CD4-positive, alpha-beta T cell treated with Interleukin-10 for 1 hour (primary cell): ENCODE measurements at places on chromosomes 16 and 17.

DNA sequence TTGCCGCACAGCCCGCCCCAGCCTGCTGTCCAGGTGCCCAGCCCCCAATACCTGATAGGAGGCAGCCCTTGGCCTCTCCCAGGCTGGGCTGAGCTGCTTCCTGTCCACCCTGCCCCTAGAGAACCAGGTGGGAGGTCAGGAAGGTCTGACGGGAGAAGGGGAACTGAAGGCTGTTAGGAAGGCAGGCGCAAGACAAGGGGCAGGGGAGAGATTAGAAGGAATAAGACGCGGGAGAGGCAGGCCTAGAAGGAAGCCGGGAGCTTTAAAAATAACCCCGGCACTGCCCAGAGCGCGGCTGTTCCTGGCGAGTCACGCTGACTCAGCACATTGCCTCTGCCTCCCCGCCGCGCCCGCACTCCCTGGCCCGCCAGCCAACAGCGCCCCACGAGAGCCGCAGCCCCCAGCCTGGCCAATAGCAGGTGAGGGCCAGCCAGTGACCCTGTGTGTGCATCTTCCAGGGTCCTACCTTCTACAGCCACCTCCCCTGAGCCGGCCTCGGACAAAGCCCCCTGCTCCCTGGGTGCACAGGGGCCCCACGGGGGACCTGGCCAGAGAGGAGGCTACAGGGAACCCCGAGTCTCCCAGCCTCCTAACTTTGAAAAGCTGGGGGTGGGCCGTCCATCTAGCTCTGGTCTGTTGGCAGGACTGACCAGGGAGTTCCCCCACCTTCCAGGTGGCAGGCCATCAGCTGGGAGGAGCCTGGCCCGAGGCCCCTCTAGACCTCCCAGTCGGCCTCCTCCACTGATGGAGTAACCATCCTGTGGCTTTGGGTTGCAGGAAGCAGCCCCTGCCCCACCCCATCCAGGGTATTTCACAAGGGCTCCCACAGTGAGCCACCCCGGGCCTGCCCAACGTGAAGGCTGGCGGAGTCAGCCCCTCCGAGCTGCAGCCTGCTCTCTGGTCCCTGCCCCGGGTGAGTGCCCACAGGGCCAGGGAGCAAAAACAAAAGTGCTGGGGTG, 4.0 kb downstream of the MAFG start:
- DNase-seq = no peak

DNA sequence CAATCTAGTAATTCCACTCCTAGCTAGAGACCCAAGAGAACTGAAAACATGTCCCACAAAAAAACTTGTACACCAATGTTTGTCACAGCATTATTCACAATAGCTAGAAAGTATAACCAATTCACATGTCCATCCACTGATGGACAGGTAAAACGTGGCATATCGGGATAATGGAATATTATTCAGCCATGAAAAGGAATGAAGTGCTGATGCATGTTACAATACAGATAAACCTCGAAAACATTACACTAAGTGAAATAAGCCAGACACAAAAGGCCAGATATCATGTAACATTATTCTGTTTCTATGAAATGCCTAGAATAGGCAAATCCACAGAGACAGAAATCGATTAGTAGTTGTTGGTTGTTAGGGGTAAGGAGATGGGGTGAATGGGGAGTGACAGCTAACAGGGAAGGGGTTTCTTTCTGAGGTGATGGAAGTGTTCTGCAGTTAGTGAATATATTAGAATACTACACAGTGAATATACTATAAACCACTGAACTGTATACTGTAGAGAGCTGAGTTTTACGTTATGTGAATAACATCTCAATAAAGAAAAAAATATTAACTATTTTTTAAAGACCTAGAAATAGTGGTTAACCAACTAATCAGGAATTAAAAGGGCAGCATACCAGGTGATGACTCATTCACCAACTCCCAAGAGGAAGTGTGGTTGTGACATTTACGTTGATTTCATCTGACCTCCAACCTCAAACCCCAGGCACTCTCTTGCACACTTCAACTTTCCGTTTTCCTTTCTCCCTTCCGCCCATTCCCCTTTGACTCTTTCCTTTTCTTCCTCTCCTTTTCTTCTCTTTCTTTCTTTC, 48.6 kb downstream of the GAS7 start:
- peak; percentile 37 for DNase-seq

DNA sequence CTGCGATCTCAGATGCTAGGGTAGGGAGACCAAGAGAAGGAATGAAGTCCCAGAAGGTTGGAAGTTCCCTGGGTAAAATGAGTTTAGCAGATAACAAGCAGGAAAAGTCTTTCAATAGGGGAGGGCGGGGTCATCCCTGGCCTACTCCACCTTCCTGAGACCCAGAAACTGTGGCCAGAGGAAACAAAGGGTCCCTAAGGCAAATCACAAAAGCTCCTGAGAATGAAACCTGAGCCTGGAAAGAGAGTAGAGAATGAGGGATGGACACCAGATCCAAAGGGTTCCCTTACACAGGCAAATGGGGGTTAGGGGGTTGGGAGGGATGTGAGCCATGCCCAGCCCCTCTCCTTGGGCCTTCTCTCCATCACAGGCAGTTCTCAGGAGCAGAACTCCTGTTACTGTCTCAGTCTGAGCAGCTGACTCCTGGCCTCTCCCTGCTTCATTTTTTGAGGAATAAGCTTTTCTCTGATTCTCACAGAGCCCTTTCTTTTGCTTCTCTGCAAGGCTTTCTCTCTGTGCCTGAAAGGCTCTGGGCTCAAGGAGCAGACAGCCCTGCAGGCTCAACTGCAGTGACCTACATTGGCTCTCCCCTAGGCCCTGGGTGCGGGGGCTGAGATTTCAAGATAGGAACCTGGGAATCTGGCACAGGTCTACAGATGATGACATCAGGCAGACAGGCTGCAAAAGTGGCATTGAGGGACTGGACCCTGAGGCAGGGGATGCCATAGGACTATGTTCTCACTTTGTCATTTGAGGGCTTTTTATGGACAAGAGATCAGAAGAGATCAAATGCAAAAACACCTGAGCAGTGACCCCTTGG, 9.8 kb upstream of the NR1D1 start:
- DNase-seq = no peak

GRCh38 chr16:47699106-47699505, 238.0 kb downstream of the PHKB start:
- no peak for DNase-seq

- DNase-seq = no peak
These were observed 171.4 kb upstream of the DYNLRB2 start for GRCh38 chr16:80369138-80369958.

- DNase-seq = no peak
These were observed 73.9 kb downstream of the RPGRIP1L start for GRCh38 chr16:53629607-53630312.

DNA sequence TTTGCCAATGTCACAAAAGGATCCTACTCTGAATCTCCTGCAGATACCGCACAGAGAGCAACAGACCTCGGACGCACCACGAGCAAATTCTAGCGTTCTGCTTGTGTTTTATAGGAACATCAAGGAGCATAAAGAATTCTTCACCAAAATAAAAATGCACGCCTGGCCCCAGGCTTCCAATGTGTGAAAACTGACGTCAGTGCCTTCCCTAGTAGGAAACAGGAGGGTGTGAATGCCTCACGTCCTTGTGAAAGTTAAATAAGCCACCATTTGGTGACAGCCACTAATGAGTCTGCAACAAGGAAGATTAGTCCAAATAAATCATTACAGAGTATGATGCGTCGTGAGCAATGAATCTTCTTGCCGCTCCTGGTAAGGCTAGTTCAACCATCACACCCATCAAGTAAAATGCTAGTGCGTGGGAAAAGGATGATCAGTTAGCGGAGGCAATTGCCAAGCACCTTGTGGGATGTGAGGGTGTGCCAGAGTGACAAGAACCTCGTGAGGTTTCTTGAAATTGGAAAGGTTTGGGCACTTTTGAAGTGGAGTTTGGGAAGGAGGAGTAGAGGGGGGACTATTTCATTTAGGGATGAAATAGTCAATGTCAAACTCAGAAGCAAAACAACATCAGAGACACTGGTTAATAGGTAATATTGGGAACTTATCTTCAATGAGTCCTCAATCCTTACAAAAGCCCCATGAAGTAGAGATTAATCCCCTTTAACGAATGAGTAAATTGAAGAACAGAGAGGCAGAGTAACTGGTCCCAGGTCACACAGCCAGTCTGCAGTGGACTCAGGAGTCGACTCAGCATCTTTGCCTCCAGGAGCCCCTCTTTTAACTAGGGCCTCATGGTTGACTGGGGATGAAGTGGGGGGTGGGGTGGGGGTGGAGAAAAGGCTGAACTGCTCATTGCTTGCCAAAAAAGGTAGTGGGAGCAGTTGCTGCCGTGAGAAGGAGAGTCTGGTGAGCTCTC, 238.8 kb downstream of the SLC39A11 start:
- DNase-seq = no peak

GRCh38 chr16:67539691-67540635, 11.3 kb downstream of the RIPOR1 start:
- DNase-seq = no peak

GRCh38 chr16:85302018-85302847, 190.0 kb upstream of the CIBAR2 start:
- DNase-seq = no peak

DNA sequence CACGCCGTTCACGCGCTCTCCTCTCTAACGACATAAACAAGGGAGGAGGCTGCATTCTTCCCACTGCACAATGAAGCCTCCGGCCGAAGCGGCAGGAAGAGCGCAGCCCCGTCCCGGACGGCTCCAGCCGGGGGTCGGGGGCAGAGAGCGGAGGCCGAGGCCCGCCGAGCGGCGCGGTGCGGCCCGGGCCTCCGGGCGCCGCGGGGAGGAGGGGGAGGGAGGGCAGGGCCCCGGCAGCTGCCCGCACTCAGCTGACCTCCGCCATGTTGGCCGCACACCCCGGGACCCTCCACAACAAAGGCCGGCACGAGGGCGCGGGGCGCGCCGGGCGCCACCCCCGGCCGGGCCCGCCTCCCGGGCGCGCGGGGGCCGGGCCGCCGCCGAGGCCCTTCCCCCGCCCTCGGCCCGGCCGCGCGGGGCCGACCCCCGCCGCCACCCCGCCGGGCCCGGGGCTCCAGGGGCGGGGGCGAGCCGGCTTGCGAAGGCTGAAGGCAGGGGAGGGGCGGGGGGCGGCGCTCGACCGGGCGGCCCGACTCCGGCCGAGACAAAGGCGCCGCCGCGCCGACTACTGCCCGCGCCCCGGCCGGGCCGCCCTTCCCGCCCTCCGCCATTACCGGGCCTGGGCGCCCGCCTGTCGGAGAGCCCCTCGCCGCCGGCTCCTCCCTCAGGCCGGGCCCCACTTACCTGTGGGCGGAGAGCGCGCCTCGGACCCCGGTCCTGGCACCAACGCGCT, 527 bp downstream of the SIAH1 start:
- DNase-seq = peak; percentile 51

DNA sequence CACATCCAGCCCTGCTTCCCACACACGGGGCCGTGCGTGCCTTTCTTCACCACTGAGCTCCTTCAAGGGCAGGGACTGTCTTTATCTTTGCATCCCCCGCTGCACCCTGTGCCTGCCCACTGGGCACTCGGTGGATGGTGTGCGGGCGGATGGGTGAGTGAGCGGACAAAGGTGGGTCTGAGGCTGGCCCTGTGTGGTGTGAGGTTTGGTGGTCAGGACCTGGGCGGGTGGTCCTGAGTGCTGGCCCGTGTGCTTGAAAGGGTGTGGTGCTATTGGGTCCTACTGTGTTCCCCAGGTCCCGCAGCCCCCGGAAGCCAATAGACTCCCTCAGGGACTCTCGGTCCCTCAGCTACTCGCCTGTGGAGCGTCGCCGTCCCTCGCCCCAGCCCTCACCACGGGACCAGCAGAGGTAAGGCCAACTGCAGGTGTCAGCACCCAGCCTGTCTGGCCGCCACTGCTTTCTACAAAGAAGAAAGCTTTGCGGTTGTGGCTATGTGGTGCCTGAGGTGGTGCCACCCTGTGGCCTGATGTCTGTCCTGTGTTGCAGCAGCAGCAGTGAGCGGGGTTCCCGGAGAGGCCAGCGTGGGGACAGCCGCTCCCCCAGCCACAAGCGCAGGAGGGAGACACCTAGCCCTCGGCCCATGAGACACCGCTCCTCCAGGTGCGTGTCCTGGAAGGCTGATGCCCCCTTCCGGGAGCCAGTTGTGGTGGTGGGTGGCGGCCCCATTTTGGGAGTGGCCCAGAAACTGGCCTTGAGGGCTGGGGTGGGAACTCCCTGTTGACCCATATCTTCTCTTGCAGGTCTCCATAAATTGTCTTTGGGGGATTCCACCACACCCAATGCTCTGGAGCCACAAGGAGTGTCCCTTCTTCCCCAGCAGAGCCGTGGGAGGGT, 6.8 kb downstream of the ELOB start:
- DNase-seq = no peak

- DNase-seq = peak; percentile 76
These were observed 3.2 kb downstream of the ACSF3 start for GRCh38 chr16:89096768-89097391.

DNA sequence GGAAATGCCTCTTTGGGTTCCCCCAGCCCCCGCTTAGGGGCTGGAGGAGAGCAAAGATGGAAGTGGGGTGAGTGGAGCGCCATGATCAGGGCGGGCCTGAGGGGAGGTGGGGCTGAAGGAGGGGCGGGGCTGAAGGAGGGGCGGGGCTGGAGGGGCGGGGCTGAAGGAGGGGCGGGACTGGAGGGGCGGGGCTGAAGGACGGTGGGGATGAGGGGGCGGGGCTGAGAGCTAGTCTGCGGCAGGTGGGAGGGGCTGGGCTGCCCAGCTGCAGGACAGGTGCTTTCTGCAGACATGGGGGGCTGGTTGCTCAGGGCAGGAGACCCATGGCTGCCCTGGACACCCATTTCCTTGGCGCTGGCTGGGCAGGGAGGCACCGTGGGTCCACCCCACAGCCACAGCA, 39.1 kb upstream of the PABPN1L start:
- DNase-seq = no peak

DNA sequence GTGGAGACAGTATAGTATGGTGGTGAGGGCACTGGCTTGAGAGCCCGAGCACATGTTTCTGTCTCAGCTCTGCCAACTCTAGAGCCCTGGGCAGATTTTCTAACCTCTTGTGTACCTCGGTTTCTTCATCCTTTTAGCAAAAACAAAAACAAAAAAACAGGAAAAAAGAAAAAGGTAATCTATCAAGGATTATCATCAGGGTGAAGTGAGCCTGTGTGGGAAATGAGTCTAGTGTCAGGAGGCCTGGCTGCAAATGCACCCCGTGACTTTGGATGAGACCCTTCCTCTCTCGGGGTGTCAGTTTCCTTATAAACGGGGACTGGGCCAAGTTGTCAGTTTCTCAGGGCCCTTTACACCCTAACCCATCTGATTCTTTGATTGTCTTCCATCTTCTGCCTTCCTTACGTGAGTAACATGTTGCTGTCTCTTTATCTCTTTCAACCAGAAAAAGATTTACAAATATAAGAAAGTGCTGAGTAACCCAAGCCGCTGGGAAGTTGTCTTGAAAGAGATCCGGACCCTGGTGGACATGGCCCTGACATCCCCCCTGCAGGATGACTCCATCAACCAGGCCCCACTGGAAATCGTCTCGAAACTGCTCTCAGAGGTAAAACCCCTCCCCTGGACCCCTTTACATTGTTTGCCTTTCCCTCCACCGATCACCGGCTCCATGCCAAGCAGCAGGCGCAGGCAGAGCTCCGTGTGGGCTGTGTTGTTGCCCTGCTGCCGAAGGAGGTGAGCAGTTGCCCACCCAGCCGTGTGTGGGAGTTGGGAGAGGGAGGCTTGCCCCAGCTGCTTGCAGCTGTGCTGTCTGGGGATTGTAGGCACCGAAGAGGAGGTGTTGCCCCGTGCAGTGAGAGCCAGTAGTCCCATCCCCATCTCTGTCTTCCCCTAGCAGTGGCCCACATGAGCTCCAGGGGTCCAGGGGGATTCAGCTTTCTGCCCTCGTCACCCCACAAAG, 127.1 kb upstream of the PLCG2 start:
- no peak for DNase-seq

- no peak for DNase-seq
These were observed 23.0 kb upstream of the GNA13 start for GRCh38 chr17:65079489-65079900.
